ENCODE measurements at places on chromosomes 2 and 18.

DNA sequence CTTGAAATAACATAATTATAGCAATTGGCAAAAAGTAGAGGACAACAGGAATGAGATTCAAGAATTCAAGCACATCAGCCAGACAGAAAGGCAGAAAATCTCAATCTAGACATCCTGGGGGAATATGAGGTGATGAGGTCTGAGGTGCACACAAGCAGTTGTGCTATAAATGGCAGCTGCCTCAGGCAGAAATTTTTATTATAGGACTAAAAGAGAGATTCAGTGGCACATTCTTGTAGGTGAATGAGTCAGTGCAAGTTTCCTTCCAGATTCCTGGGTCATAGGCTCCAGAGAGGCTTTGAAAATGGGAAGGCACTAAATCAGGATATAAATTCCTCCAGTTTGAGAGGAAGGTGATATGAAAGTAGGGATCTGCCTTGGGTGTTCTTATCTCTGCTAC is 127.2 kb upstream of the THSD7B start:
- no peak for DNase-seq

- no peak for DNase-seq
Observed at GRCh38 chr2:70938586-70938950, 2.9 kb downstream of the ATP6V1B1 start.

DNA sequence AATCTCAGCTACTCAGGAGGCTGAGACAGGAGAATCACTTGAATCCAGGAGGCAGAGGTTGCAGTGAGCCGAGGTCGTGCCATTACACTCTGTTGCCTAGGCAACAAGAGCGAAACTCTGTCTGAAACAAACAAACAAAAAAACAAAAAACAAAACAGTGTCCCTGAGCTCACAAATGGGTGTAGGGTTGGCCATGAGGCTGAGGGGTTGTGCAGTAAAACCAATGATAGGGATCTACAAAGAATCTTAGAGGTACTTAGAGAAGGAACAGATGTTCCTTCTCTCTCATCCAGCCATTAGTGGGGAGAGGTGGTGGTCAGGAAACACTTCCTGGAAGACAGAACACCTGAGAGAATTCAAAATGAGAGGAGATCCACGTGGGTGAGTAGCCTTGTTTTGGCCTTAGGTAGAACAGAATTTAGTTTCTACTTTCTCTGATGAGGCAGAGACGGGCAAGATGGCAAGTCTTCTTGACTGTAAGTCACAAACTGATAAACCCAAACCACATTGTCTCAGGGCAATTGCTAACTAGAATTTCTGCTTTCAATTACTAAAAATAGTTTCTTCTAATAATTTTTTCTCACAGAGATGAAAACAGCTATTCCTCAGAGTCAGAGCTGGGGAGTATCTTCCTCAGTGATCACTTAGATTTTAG is 61.5 kb upstream of the PPM1B start:
- no peak for DNase-seq

- no peak for DNase-seq
Observed at GRCh38 chr18:58235001-58235436, 191.0 kb downstream of the NEDD4L start.

- no peak for DNase-seq
Observed at GRCh38 chr2:38560092-38560491, 42.6 kb downstream of the HNRNPLL start.

DNA sequence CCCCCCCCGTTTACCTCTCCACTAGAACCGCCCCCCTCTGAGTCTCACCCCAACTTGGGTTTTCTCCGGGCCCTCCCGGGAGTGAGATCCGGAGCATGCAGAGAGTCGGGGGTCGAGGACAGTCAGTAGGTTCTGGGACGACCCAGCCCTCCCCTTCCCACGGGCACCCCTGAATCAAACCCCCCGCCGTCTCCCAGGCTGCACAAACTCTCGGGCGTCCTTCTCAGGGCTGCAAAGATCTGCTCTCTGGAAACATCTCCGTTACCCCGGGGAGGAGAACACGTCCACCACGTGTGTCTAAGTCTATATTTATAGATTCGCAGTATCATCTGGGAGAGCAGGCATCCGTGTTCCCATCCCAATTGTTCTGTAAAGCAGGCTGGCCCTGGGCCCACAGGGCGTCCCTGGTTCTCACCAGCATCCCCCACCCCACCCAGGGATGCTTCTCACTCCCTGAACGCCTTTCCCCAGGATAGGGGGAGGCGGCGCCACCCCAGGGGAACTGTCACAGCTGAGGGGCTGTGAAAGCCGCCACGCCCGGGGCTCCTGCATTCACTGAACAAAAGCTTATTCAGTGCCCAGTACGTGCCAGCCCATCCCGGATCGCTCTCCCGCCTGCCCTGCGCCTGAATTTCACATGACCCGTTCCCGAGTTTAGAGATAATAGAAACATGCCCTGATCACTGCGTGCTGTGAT is 765 bp upstream of the DIPK1C start:
- no peak for DNase-seq

- no peak for DNase-seq
Observed at GRCh38 chr18:58315739-58316215, 271.8 kb downstream of the NEDD4L start.

GRCh38 chr2:121588357-121588756 is 57.7 kb downstream of the RNU4ATAC start:
- no peak for DNase-seq

DNA sequence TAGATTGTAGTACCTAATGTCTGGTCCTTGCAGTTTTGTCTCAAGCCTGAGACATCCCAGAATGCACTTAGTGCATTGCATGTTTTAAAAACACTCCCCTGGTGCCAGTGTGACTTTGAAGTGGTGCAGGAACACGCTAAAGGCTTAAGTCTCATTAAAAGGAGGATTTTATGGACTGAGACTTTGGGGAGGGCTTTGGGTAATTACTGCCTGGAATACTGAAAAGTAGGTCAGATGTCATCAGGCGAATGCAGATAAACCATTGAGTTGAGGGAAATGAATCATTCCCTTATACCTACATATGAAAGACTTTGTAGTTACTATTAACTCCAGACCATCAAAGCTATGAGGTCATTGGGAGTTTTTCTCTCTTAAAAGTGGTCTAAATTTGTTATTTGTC is 3.0 kb upstream of the OSBPL1A start:
- no peak for DNase-seq

GRCh38 chr2:60480089-60480773 is 73.2 kb downstream of the BCL11A start:
- no peak for DNase-seq

DNA sequence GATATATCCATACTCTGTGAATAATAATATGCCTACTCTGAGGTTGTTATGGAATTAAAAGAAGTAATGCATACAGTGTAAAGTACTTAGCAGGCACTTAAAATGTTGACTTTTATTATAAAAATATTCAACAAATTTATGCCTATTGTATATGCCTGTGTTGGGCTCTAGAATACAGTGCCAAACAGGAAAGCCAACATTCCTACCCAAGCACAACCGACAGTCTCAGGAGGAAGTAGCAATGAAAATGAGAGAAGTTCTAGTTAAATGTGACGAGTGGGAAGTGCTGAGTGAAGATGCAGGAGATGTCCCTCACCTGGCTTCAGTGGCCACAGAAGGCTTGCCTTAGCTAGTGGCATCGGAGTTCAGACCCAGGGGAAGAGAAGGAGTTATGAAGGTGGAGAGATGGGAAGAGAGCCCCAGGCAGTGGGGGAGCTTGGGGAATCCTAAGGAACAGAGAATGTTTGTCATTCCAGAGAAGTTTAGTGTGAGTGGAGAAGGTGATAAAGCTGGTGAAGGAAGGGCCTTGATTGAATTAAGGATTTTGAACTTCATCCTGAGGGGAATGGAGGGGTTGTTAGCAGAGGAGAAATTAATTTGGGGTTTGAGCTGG is 105.4 kb upstream of the CNGA3 start:
- no peak for DNase-seq

DNA sequence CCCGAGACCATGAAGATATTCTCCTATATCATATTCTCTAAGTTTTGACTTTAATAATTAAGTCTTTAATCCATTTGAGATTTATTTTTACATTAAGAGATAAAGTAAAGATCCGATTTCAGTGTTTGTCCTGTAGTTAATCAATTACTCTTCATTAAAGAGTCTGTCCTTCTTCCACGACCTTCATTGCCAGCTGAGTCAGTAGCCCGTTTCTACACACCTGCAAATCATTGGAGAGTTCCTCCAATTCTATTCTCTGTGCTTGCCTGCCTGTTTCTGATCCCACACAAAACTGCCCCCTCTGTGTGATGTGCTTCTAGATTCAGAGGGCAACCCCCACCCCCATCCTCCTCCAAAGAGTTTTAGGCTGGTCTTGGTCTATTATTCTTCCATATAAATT is 119.2 kb downstream of the KCNF1 start:
- no peak for DNase-seq

DNA sequence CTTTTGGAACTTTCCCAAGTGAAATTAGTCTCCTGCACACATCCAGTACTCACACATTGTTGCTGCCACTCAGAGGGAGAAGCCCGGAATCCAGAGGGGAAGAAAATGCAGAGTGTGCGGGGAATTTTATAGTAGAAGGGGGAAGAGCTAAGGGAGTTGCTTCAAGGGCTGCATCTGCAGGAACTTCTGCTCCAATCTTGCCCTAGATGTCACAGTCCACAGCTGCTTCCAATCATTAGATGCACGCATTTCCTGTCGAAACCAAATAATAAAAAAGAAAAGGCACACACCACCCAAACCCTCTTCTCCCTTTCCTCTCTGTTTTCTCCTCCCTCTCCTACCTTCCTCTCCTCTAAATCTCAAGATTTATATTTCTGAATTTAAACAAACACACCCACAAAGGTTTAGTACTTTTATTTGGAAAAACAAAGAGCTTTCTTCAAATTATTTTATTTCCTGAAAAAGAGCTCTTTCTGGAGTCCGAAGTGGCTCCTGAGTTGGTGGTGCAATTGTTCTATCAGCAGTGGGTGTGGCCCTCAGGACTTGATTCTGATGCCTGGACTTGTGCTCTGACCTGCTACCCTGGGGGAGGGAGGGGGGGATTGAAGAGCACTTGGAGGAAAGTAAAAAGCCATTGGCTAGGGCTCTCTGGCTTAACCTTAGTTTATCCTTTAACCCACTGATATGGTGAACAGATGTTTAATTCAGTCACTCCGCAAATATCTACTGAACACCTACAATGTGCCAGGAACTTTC is 72.0 kb downstream of the KCNE4 start:
- DNase-seq: no peak

DNA sequence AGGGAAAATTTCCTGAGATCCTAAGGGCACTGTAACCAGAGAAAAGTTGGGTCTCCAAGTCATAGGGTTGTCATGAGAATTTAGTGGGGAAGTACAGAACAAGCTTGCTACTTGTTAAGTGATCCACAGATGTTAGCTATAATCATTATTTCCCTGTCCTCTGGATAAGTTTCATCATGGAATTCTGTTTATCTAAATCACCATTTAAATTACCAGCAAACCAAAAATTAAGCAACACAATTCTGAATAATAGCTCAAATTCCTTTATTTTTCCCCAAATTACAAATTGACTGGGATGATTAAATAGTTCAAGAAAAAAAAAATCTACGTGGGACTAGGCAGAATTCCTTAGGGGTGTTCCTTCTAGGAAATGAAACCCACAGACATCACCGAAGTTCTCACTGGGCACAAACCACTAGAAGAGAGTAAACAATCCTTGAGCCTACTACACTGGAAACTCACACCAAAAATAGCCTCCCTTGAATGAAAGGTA is 159.5 kb downstream of the COL6A3 start:
- DNase-seq: no peak

- DNase-seq: no peak
Observed at GRCh38 chr2:65548064-65548463, 115.7 kb upstream of the SPRED2 start.

DNA sequence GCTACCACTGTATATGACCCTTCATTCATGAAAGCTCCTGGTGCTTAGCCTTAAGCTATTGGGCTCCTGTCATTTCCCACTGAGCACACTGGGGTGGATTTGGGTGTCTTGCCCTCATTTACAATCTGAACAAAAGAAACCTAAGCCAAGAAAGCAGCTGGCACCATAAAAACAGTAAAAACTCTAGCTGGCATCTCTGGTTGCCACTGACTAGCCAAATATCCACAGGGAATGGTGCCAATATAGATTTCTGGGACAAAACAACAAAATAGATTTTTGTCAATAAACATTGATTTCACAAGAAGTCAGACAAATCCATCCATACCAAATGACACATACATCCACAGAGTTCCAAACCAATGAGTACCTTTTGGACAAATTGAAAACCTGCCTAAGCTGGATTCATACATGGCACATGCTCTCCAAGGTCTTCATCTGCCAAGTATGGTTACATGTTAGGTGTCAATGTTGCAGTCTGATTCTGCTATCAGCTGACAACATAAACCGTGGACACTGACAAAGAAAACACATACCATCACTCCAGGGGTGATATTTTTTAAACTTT is 1081.5 kb upstream of the ZEB2 start:
- no peak for DNase-seq

- DNase-seq: no peak
Observed at GRCh38 chr2:40372283-40372985, 79.5 kb downstream of the SLC8A1 start.

DNA sequence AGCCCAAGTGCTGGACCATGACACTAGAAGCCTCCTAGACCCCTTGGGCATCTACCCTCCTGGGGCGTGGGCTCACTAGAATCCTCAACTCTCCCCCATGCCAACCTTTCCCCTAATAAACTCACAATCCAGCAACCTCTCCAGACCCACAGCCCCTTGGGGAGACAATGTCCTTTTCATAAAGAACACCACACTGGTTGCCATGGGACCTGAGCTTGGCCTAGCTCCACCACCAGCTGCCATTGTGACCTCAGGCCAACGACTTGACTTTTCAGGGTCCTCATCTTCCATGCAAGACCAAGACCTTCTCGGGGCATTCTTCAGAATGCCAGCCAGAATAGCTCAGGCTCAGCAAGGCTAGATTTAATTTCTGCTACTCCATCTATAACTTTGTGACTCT is 128.1 kb upstream of the NPAS2 start:
- no peak for DNase-seq

DNA sequence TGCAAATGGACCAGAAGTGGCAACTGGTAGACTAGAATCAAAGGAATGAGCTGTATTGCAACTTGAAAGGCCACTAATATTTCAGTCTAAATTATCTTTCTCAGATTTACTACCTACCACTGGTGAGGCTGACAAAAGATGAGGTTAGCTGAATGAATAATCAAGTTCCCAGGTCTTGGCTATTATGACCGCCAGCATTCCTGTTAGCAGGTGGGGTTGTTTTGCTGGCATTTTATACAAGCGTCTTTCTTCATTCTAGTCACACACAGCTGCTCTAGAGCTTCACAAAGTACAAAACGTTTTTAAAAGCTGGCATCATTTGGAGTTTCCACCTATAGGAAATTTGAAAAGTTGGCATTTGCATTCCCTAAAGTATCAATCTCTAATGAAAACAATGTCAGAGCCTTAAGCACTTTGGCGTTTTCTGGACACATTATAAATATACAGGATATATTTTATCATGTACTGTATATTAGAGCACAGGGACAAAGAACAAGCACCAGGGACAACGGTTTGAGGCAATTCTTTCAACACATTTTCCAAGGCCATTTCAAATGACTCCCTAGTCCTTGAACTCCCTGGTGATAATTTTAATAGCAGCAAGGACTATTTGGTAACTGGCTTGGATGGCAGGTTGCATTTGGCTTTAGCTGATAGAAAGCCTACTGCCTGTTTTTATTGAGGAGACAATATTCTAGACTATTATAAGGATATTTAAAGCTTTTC is 410.2 kb upstream of the CHST9 start:
- no peak for DNase-seq

GRCh38 chr18:44987371-44987770 is 306.7 kb downstream of the SETBP1 start:
- DNase-seq: no peak

GRCh38 chr2:185689906-185690539 is 48.6 kb upstream of the FSIP2 start:
- no peak for DNase-seq

- DNase-seq: no peak
Observed at GRCh38 chr2:223554923-223555322, 47.2 kb downstream of the SCG2 start.

Data from NCI-H774 (cell line).